ENCODE measurements at places on chromosomes 7 and 10.

DNA sequence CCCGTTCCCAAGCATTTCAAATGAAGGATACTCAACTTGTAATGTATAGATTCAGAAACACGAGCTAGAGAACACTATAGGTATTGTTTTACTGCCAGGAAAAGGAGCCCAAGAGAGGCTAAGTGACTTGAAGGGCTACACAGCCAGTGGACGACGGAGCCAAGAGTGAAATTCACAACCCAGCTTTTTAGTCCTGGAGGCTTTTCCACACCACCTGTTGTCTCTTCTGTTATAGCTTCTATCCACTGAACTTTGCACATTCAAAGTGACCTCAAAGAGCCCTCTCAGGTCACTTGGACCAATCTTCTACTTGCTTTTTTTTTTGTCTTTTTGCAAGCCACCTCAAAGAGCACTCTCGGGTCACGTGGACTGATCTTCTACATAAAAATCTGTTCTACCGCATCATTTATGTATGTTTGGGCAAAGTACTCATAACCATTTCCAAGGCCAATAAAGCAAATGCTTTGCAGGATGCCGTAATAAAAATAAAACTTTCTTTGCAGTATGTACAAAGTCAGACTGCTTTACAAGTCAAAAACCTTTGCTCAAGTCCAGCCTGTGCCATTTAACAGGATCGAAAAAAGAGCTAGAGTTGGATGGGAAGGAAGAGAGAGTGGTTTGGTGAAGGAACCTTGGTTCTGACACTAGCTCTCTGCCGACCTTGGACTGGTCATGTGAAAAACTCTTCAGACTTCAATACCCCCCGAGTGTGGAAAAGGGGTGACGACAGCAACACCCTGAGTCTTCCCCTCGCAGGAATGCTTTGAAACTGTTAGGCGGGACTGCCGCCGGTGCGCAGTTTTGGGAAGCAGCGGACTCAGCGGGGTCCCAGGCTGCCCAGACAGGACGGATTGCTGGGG lies 821 bp downstream of the SLC35B4 start:
- DNase-seq: peak; percentile 54

GRCh38 chr10:58320351-58321049 lies 14.3 kb upstream of the UBE2D1 start:
- no peak for DNase-seq

DNA sequence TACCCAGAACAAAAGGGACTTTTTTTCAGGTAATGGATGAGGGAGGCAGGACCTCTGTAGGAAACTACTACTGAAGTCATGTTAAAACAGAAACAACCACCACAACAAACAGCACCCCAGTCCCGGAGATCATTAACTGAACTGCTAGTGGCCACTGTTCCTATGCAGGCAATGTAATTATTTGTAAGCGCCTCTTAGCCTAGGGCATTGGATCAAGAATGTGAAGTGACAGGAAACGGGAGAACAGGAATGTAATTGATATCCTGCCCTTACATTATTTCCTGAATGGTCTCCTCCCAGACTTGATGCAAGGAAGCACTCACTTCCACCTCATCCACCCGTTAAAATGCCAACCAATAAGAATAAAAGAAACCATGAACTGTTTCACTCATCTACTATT lies 16.7 kb upstream of the GAD2 start:
- DNase-seq: no peak

DNA sequence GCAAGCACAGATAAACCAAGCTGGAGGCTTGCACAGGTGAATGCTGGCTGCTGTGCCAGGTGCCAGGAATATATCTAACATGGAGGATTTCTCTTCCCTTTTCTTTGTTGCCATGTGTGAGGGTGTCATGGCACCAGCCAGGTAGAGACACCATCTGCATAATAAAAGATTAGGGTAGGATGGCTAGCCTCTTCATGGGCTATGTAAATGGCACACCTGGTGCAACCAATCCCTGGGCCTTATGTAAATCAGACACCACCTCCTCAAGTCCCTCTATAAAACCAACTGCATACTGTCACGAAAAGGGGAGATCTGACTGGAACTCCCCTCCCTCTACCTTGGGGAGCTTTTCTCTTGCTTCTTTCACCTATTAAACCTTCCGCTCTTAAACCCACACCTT lies 322.5 kb upstream of the POM121L12 start:
- DNase-seq: no peak

DNA sequence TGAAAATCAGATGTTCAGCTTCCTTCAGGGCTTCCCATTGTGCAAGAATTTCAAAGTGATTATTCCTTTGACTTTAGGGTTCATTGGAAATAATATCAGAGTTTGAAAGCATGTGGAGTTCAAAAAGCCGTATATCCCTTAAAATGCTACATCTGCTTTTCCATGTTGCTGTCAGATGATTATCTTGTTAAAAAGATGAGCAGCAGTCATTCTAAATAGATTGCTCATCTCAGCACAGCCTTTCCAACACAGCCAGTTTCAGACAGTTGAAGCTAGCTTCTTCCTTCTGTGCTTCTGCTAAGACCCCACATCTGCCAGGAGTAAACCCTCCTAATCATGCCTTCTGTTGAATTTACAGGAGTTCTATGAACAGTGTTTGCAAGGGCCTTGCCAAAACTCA lies 204.4 kb upstream of the PTER start:
- DNase-seq: no peak

GRCh38 chr7:48360574-48360973 lies 189.3 kb downstream of the ABCA13 start:
- no peak for DNase-seq

DNA sequence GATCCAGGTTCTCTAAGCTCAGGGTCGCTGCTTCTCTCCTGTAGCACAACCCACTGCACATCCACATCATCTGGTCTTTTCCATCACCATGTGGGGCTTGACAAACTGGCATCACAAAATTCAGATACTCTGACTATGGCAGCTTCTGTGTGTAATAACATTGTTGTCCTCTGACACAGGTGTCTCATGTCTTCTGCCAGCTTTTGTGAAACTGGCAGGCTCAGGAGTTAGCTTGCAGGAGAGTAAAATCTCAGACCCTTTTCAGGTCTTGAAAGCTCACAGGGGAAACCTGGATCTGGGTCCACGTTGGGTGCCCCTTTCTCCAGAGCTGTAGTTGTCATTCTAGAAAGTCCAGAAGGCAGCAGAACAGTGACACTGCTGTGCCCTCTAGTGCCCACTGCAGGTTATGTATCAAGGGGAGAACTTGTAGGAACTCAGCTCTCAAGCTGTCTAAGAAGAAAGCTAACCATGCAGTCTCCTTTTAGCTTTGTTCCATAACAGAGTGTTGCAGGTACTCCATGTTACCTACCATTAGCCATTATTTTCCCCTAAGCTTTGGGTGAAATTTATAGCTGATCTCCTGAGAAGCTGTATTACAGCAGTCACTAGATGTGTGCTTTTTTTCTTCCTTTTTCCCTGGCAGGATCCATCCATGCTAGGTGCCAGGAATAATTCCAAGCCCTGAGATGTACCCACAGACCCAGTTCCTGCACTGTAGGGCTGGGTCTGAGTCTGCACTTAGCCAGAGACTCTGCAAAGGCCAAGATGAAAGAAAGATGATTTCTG lies 102.7 kb downstream of the ZNF248 start:
- peak; percentile 3 for DNase-seq

GRCh38 chr10:123573236-123574108 lies 92.7 kb upstream of the GPR26 start:
- DNase-seq: peak; percentile 34

DNA sequence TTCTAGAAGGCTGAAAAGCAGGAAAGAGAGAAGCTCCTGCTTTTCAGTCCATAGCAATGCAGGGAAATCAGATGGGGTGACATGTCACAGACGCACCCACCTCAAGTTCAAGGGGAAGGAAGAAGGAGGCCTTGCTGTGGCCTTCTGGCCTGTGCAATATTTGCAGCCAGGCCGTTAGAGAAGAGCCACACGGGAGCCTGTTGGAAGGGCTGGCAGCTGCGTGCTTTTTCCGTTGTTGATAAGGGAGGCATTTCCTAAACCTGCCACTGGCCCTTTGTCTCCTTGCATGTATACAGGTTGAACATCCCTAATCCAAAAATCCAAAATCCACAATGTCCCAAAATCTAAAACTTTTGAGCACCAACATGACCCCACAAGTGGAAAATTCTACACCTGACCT lies 492.5 kb upstream of the ZMIZ1 start:
- no peak for DNase-seq

- no peak for DNase-seq
Observed at GRCh38 chr7:36916116-36916515, 191.8 kb upstream of the AOAH start.

DNA sequence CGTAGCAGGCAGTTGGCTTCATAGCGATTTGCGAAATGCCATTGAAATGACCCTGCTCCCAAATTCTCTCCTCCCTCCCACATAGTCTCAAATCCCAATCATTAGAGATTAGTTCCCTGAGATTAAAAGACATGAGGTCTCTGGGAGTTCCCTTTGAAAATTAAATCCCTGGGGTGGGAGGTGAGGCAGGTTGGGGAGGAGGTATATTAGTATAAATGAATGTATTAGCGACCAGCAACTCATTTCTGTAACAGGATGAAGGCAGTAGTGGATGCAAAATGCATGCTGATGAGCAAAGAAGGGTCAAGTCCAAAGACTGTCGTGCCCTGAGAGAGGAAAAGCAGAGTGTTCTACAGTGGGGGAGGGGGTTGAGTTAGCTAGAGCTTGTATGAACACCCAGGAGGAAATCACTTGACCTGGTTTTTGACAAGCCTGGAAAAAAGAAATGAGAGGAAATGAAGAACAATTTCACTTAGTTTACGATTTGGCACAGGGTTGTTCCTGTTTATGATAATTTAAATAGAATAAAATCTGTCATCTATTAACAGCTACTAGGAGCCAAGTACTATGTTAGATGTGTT lies 79.6 kb upstream of the MTPN start:
- no peak for DNase-seq

DNA sequence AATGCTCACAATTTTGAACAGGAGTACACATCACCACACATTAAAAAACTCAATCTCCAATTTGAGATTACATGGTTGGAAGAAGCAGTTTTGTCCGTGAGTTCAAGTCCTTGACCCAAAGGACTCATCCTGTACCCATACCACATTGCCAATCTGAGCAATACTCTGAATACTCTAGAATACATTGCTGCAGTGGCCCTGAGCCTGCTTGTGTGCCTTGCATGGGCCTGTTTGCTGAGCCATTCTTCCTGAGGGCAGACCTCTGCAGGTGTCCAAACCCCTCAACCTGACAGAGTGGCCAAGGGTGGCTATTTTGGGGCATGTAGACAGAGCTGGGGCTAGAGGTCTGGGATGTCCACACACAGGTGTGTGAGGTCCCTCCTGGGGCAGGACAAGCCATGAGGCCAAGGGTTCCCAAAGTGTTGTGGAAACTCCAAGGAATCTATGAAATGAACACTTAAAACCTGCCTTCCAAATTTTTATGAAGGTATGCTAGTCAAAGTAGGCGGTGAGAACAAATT lies 15.5 kb downstream of the AGMO start:
- DNase-seq: no peak

GRCh38 chr10:47246406-47247147 lies 53.4 kb upstream of the GDF10 start:
- no peak for DNase-seq

DNA sequence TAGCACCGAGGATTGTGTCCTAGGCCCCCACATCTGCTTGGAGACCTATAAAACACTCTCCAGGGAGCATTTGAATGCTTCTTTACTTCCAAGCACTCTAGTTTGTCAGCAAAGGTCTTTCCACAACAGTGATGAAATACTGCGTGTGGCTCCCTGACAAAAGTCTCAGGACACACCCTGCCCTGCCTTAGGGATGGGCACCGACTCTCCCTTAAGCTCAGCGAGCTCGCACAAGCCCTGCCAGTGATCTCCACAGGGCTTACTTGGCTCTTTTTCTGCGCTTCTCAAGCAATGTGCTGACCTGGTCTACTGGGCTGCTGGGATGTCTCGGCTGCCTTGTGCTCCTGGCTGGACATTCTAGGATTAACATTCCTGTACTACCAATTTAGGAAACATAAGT lies 84.3 kb upstream of the MPP7 start:
- no peak for DNase-seq

- DNase-seq: no peak
Observed at GRCh38 chr10:127142136-127142535, 54.3 kb downstream of the INSYN2A start.

- DNase-seq: peak; percentile 89
Observed at GRCh38 chr7:101814081-101814990, 3.1 kb upstream of the CUX1 start.

DNA sequence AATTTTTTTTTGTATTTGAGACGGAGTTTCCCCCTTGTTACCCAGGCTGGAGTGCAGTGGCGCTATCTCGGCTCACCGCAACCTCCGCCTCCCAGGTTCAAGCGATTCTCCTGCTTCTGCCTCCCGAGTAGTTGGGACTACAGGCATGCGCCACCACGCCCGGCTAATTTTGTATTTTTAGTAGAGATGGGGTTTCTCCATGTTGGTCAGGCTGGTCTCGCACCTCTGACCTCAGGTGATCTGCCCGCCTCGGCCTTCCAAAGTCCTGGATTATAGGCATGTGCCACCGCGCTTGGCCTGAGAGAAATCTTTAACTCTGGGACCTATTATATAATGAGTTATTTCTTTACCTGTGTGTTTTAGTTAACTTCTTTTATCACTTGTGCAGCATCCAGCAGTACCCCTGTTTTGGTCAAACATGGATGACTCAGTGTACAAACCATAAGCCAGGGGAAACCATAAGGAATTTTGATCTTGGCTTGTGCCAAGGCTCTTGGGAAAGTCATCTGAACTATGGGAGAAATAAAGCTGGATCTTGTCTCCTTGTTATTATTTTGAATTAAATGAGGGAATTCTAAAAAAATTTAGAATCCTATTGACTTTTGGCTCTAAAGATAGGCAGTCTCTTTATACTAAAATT lies 23.6 kb upstream of the ZRANB1 start:
- no peak for DNase-seq

- DNase-seq: peak; percentile 40
Observed at GRCh38 chr7:100171087-100171681, 2.8 kb upstream of the GAL3ST4 start.

- DNase-seq: no peak
Observed at GRCh38 chr10:108629834-108630233, 1293.5 kb downstream of the XPNPEP1 start.

GRCh38 chr7:142153400-142153799 lies 41.9 kb downstream of the MGAM2 start:
- no peak for DNase-seq

DNA sequence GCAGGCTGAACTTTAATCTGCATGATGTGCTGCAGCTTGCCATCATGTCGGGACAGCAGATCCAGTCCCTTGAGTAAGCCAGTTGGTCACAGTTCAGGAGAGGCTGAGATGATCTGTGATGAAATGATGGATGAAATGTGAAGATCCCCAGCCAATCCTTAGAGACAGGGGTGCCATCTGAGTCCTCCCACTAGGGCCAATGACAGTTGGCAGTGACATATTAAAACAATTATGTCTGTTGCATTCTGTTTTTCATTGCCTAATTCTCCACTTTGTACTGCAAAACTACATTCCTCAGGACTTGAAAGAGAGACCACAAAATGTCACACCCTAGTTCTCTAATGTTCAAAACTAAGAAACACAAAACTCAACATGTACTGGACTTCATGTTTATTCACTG lies 66.3 kb upstream of the CAV2 start:
- no peak for DNase-seq

- DNase-seq: peak; percentile 84
Observed at GRCh38 chr10:124709861-124710260, 34.3 kb downstream of the FAM53B start.

GRCh38 chr10:127524908-127525665 lies 24.0 kb upstream of the NPS start:
- DNase-seq: no peak

Measured in suppressor macrophage (primary cell).